ENCODE measurements at places on chromosomes 12 and 14.

DNA sequence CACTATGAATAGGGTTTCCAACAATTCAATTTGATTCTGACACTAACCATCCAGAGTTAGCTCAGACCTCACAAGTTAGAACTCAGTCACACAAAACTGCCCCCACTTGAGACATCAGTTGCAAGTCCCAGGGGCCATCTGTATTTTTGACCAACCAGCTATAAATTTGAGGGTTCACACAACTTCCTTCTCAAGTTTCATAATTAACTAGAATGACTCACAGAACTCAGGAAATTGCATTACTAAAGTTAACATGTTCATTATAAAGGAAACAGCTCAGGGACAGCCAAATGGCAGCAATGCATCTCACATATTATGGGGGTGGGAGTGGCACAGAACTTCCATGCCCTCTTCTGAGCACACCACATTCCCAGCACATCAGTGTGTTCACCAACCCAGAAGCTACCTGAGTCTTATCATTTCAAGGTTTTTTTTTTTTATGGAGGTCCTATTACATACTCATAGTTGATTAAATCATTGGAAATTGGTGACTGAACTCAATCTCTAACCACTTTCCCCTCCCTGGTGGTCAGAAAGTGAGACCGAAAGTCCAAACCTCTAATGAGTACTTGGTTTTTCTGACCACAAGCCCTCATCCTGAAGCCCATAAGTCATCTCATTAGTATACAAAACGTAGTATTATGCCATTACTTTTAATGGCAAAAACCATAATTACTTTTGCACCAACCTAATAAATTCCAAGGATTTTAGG is 1721.5 kb upstream of the SEL1L start:
- no peak for DNase-seq

GRCh38 chr14:92984082-92984788 is 61.3 kb downstream of the CHGA start:
- DNase-seq = no peak

DNA sequence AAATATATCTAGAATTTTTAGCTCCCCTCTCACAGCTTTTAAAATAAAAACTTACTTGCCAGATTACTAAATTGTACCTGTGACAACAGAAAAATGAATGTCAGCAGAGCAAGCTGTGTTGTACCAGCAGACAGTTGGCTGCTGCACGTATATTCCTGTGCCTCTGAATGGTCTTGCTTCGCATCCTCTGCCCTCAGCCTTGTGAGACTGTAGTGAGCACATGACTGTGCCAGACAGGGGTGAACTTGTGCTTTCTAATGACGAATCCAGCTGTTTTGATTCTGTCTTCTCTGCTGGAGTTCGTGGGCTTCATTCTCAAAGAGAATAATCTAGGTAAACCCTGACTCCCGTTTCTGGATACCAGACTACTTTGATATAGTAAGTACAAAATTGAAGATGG is 58.3 kb upstream of the FRMD6 start:
- peak; percentile 45 for DNase-seq

DNA sequence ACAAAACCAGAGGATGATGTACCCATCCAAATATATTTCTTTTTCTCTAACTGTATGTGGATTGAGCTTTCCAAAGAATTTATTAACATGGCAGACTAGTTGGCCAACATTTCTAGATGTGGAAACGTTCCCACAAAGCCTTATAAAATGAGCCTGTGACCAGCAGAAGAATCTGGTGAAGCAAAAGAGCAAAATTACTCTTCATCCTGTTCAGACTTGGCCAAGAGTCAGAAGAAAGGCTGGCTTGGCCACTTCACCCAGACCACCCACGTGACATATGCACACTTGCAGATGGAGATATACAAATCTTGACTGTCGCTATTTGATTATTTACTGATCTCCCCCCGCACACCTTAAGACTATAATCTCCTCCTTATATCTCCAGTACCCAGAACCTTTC is 96.7 kb downstream of the NUAK1 start:
- DNase-seq = no peak

GRCh38 chr14:74239848-74240793 is 872 bp downstream of the VSX2 start:
- no peak for DNase-seq

DNA sequence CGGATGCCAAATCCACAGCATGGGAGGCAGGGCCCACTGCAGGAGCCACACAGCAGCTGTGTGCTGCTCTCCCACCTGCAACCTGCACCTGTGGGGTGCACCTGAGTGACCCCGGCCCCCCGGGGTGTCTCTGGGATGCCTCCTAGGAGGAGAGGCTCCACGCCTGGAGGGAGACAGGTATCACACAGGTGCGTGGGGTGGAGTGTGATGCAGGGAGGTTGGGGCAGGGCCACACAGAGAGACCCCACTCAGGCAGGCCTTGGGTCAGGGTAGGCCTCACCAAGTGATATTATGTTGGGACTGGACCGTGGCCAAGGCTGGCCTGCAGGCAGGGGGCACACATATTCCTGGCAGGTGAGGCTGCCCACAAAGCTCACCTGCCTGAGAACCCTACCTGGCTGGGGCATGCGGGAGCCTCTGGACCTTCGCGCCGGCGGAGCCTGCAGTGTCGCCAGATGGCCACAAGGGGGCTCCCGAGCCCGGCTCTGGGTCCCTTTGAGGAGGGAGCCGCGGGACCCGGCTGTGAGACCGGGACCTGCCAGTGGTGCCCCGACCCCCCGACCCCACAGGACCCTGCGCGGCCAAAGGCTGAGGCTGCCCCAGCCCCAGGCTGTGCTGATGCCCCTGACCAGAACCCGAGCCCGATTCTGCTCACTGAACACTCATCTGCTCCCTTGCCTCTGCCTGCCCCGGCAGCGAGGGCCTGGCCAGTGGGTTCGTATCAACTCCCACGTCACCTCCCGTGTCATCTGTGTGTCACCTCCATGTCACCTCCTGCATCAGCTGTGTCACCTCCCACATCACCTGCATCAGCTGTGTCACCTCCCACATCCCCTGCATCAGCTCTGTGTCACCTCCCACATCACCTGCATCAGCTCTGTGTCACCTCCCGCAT is 11.4 kb downstream of the TMEM121 start:
- DNase-seq = no peak

Data from smooth muscle cell of the brain vasculature (primary cell).